Dorsolateral prefrontal cortex (tissue), 122 donors: ENCODE measurements at places on chromosomes 2 and 18.

DNA sequence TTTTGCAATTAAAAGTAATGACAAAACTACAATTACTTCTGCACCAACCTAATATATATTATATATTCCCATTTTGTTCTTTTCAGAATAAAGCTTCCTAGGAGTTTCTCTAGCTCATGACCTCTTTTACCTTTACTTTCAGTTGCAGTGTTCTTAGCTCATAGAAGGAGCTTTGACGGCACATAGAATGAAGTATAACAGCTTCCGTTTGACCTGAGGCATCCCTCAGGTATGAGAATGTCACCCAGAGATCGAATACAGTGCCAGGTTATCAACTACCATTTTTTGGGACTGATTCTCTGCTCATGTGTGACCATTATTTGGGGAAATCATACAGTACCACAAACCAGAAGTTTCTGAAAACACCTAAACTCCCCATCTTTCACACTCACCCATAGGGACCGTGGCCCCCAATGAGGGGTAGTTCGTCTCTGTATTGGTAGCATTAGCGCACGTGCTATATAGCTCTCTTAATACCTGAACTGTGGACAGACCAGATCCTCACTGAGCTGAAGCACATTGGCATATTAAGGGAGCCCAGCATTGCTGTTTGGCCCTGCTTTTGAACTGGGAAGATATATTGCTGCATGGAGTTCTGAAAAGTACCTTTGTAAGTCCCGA lies 123.0 kb downstream of the SPTBN1 start:
- no peak for DNase-seq

DNA sequence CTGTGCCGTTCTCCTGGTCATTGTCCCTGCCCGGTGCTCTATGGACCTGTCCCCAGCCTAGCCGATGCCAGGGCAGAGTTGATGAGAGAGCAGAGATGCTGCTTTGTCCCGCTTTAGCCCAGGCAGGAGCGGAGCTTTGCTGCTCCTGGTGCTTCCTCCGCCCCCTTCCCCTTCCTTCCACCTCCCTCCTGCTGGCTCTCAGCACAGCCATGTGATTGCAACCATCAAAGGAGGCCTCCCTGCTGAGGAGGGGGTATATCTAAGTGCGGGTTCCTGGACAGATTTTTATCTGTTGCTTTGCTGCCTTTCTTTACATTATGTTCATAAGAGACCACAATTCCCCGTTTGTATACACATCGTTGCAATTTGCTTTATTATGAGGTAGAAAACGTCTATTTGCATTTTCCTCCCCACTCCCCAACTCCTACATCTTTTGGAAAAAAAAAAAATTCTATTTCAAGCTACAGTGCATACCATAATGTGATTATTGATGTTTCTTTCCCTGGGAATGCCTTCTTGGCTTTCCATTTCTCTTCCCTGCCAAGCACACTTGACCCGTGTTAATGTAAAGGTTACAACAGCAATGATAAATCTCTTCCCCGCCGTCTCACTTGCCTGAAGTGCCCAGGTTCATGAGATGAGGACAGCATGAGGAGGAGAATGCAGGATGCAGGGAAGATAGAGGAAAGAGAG lies 25.4 kb downstream of the ALPK2 start:
- DNase-seq: no peak

DNA sequence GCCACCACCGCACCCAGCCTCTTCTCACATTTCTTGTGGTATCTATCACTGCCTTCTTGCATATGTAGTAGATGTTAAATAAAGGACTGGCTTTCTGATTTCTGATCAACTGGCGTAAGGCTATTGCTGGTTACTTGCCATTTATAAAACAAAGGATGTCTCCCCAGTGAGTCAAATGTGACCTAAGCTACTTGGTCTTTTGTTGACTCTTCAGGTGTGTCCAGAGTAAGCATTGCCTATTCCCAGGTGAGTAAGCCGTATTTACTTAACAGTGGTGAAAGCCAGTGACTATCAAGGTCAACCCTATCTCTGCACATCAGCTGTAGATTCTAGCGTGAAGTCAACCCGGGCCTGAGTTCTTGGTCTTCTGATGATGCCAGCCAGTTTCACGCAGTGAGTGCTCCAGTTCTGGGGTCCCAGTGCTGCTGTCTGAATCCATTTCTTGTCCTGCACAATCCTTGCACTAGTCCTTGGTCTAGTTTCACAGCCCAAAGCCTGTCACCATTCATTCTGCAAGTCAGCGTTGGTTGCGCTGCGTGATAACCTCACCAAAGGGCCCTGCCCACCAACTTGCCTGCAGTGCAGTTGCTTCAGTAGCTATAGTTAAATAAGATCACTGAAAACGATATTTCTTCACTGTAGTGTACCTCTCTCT lies 120.2 kb downstream of the GBX2 start:
- no peak for DNase-seq

DNA sequence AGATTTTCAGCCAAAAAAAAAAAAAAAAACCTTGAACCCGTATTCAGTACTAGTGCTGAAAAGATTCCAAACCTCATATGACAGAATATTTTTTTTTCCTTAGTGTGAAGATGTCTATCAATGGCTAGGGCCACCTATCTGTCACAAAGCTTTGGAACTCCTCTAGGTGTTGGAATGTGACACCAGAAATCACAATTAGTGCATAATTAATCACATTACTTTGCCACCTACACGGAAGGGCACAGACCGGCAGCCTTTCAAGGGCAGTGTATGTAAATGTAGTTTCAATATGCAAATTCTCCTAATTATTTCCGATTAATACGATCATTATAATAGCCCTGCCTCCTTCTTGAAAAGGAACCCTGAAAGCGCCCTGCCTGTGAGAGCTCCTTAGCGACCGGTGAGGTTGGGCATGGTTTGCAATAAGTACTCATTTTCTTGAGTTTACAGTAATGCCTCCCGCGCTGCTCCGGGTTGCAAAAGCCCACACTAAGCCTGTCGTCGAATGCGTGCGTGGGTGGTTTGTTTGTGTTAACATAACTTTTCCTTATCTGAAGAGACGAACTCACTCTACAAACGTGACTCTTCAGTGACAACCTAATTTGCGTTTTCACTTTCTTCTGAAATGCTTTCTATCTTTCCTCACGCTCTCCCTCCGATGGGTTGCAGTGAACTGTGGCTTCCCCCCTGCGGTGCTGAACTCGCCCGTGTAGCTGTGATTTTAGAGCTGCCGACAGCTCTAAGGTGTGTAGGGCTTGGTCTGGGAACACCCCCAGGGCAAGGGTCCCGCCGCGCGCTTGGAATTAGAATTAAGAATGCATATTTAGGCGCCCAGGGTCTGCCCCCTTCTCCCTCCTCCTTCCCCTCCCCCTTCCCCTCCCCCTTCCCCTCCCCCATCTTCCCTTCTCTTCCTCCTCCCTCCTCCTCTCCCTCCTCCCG lies 765 bp upstream of the ID2 start:
- DNase-seq: no peak

DNA sequence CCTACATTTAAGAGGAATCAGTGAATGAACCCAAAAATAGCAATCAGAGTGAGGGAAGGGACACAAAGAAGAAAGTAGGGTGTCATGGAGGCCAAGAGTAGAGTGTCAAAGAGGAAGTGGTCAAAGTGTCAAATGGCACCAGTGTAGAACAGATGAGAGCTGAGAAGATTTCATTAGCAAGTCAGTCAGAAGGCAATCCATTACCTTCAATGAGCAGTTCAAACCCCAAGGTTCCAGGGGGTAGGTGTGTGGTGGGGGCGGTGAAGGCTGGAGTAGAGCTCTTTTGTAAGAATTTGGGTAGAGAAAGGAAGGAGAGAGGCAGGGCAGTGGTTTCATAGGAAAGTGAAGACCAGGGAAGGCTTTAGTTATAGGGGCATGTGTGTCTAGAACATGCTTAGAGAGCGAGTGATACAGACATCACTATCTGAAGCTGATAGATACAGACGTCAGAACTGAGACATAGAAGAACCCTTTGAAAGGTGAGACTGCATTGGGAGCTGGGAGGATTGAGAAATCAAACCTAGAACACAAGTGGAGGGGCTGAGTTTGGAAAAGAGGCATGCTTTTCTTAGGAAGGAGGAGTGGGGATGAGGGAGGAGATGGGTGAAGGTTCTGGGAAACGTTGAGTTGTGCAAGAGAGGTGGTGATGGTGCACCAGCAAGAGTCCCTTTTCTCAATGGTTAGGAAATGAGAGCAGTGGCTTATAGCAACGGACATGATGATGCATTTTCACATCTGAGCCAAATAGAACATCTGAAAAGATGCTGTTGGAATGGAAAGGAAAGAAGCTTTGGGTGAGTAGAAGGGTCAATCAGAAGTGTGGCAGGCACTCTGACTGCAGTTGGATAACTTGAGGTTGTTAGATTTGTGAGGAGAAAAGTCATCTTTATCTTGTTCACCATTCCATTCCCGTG lies 48.9 kb upstream of the IL1RL1 start:
- DNase-seq: no peak

DNA sequence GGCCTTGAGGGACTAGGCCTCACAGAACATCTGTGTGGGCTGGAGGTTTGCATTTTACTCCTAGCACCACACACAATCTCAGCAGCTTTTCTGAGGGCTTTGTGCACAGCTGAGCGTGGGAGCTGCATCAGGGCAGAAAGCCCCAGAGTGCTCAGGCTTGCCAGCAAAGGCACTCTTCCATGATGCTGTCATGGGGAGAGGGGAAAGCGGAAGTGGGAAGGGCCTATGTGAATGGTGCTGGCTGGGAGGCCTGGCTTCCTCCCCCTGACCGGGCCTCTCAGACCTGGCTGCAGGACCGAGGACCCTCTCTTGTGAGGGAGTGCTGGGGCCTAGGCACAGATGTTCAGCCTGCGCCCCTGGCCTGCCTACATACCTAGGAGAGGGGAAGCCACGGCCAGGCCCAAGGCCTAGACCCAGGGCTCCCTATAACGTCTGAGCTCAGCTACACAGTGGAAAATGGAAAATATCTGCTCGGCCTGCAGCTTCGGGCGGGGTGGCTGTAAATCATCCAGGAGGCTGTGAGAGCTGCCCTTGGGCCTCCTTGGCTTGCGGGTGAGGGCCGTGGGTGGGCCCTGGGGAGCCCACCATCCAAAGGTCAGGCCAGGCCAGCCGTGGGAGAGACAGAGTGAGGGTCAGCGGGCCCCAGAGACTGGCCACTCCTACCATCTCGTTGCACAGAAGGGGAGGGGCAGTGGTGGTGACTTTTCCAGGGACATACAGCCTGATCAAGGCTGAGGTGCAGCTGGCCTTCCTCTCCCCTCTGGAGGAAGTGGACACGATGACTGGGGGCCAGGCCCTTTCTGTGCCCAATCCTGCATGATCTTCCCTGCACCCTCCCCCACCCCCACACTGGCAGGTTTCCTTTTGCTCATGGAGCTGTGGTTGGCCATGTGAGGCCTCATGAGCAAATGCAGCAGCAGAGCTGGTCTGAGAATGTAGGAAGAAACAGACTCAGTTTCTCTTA lies 22.8 kb downstream of the GLI2 start:
- DNase-seq: no peak

DNA sequence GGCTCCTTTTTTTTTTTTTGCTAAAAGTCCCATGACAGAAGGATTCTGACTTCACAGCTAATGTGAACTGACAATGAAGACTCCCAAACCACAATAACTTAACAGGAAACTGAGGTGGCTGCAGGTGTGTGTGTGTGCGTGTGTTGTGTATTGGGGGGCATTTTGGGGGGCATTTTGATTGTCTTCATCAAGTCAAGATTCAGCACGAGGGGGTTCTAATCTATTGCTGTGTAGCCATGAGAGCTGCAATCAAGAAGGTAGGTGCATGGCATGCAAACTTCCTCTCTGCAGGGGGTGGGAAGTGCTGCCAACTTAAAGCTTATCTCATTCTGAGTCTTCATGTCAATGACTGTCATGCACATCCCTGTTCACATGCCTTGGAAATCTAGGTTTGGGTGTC lies 25.2 kb downstream of the SPRED2 start:
- no peak for DNase-seq

DNA sequence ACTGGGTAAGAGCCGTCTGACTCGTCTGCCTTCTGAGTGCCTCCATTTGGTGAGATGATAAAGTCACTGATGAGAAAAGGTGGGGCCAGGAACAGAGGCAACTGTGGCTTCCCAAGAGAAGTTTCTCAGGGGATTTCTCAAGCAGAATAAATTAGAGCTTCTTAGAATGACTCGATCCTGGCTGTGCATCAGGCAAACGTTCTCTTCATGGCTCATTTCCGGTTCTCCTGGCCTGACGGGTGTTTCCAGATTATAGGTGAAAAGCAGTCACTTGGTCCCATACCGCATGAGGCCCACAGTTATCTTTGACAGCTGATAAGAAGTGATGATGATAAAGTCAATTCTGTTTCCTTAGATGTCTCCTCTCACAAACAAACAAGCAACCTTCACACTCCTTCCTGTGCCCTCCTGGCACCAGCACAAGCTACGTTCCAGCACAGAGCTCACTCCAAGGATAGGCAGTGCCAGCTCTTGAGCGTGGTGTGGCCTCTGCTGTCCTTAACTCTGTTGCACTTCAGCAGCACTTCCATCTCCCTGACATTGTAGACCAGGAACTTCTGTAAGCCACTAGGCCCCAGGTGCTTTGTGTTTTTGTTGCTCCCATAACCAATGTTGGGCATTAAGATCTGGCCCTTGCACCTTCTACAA lies 37.8 kb upstream of the KCNF1 start:
- DNase-seq: no peak

DNA sequence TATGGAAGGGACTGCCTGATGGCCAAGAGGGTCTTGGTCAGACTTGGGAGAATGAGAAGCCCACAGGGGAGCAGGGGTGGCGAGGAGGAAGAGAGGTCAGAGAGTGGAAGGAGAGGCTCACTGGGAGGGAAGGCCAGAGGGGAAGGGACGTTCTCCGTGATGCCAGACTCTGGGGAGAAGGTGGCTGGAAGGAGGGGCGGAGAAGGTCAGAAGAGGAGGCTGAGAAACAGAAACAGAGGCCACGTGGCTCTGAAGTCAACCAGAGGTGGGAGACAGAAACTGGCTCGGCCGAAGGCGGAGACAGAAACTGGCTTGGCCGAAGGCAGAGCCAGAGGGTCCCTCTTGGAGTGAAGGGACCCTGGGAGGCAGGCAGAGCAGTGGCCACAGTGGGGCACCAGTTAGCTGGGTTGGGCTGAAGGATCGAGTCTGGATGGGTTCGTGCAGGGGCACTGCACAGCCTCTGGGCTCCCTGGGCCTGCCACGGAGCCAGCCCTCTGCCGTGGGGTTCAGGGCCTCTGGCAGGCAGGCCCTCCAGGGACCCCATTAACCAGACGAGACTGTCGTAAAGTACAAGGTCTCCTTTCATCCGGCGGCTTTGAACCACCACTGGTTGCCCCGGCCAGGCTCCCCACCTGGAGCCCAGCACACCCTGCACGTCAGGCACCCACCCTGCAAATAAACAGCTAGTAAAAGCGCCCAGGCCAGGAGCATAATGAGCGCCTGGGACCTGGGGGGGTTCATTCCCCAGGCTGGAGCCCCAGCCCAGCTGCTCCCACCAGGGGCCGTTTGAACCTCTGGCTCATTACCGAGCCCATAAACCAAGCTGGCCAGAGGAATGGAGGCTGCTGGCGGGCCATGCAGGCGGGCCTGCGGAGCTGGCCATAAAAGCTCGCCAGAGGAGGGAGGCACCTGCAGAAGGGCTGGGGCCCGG lies 218.8 kb downstream of the DYSF start:
- no peak for DNase-seq

GRCh38 chr2:148653437-148653836 lies 8.9 kb downstream of the EPC2 start:
- no peak for DNase-seq

DNA sequence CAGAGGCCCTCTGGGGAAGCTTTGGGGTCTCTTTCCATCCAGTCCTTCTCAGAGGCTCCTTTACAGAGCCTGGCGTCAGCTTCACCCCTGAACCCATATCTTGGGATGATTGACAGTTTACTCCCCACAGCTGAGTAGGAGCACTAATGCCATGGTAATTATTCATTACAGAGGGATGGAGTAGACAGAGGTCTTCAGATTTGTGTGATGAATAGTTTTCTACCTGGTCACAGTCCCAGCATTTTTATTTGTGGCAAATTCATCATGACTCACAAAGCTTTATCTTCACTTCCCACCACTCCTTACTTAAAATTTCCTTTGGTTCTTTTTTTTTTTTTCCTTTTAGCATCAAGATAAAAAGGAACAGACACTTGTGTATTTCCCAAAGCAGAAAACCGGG lies 104.2 kb downstream of the CCDC85A start:
- DNase-seq: no peak
